SK-MEL-5 (cell line): ENCODE measurements at places on chromosomes 13 and 19.

GRCh38 chr13:113442354-113442984 is 10.8 kb downstream of the ADPRHL1 start:
- no peak for DNase-seq

- DNase-seq: no peak
Observed at GRCh38 chr13:114079601-114080536, 52.6 kb downstream of the RASA3 start.

- peak; percentile 88 for DNase-seq
Observed at GRCh38 chr13:78137404-78138142, 218.9 kb upstream of the EDNRB start.

- no peak for DNase-seq
Observed at GRCh38 chr19:15464394-15465385, at the start of gene RASAL3. RASAL3 (minus strand) TSS chr19:15464544; CDS start chr19:15464358, 186 bp downstream.

- peak; percentile 62 for DNase-seq
Observed at GRCh38 chr19:16527971-16528521, 14.2 kb downstream of the CHERP start.

- DNase-seq: no peak
Observed at GRCh38 chr19:27746691-27747380, 1466.1 kb downstream of the UQCRFS1 start.

DNA sequence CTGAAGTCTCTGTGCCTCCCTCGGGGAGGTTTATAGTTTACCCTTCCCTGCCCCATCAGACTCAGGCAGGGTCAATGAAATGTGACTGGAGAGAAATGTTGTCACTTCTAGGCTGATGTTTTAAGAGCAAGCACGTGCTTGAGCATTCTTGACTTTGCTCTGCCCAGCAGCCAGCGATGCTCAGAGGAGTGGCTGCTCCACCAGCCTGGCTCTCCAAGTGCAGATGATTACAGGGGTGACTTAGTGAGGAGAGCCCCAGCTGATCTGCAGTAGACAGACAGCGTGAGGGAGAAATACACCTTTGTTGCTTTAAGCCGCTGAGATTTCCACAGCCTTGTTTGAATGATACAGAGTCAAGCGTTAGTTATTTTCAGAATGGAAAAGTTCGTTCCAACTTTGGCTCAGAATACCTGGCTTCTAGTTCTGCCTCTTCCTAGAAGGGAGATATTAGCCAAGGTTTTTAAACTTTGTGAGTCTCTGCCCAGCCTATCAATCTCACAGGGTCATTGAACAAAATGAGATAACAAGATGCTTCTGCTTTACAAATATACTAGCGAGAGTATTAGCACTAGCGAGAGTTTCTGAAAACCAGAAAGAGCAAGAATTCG is 143.6 kb downstream of the OXGR1 start:
- no peak for DNase-seq

DNA sequence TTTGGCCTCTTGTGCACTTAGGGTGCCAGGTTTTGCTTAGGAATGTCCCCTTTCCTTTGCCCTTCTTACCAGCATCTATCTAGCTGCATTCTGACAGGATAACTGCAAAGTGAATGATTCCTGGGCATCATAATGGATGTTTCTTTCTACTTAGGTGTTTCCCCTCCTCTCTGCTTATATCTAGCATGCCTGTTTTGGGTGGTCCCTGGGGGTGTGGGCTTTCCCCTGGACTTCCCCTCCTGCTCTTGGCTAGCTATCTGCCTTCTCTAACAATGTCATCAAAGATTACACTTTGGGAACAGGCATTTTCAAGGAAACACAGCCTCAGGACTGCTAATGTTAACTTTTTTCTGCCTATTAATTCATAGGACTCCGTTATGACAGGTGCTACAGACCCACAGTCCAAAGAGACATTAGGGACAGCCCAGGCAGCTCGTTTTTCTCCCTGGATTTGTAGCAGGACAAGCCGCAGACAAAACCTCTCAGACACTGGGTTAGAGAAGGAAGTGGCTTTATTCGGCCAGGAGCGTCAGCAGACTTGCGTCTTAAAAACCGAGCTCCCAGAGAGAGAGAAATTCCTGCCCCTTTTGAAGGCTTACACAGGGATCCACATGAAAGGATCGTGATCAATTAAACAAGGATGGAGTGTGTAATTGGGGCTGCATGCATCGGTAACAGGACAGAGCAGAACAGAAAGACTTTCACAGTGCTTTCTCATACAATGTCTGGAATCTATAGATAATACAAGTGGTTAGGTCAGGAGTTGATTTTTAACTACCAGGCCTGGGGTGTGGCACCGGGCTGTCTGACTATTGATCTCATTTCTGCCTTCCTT is 17.3 kb downstream of the ZNF700 start:
- no peak for DNase-seq

GRCh38 chr13:50229960-50230661 is 214.9 kb downstream of the KCNRG start:
- DNase-seq: no peak

GRCh38 chr13:68190818-68191217 is 960.7 kb upstream of the PCDH9 start:
- DNase-seq: no peak

- no peak for DNase-seq
Observed at GRCh38 chr19:14059093-14059480, 2.8 kb downstream of the PALM3 start.

- no peak for DNase-seq
Observed at GRCh38 chr13:96988441-96988840, 5.8 kb downstream of the OXGR1 start.

- DNase-seq: no peak
Observed at GRCh38 chr19:30073152-30074000, 131.3 kb downstream of the URI1 start.

DNA sequence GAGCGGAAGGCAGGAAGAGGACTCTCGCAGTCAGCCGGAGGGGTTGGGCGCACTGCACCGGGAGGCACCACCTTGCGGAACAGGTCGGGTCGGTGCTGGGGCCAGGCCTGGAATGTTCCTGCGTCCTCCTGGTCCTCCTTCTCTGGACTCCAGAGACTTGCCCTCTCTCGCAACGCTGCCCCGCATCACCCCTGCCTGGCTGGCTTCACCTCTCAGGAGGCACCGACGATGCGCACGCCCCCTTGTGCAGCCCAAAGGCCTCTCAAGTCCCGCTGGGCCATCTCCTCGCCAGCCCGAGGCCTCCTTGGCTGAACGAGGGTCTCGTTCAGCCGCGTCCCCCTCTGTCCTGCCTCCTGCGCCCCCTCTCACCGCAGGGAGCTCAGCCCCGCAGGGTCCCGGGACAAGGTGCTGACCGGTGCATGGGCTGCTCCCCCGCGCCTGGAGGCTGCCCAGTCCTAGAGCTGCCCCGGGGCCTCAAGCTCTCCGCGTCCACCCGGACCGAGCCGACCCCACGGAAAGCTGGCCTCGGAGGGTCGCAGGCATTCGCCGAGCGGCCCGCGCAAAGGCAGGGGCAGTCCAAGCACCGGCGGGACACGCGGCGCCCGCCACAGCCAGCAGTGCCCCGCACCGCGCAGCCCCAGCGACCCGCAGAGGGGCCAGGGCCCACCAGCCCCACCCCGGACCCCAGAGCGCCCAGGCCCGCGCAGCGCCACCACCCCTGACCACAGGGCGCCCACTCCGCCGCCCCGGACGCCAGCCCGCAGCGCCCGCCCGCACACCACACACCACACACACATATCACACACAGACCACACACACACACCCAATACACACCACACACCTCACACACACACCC is 133.8 kb downstream of the CRYL1 start:
- DNase-seq: no peak

- no peak for DNase-seq
Observed at GRCh38 chr13:113383089-113383488, 19.2 kb upstream of the GRTP1 start.

- DNase-seq: peak; percentile 30
Observed at GRCh38 chr13:30615866-30616541, 1.7 kb upstream of the USPL1 start.

DNA sequence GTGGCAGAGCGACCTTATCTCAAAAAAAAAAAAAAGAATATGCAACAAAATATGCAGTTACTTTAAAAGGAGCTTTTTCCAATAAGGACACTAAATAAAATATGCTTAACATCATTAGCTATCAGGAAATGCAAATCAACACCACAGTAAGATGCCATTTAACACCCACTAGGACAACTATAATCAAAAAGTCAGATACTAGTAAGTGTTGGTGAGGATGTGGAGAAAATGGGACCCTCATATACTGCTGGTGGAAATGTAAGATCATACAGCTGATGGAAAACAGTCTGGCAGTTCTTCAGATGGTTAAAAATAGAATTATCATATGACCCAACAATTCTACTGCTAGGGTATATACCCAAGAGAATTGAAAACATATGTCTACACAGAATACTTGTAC is 24.5 kb upstream of the AKT2 start:
- DNase-seq: no peak

DNA sequence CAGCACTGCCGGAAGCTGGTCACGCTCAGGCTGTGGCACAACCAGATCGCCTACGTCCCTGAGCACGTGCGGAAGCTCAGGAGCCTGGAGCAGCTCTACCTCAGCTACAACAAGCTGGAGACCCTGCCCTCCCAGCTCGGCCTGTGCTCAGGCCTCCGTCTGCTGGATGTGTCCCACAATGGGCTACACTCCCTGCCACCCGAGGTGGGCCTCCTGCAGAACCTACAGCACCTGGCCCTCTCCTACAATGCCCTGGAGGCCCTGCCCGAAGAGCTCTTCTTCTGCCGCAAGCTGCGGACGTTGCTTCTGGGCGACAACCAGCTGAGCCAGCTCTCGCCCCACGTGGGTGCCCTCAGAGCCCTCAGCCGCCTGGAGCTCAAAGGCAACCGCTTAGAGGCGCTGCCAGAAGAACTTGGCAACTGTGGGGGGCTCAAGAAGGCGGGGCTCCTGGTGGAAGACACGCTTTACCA is 3.2 kb upstream of the MAP2K7 start:
- no peak for DNase-seq

- DNase-seq: peak; percentile 69
Observed at GRCh38 chr13:23871616-23872220, 17.5 kb downstream of the MIPEP start.

- no peak for DNase-seq
Observed at GRCh38 chr13:48578516-48579164, 45.8 kb upstream of the RCBTB2 start.

- no peak for DNase-seq
Observed at GRCh38 chr13:31056644-31057271, 104.9 kb downstream of the HSPH1 start.

GRCh38 chr19:19588546-19588945 is 29.9 kb downstream of the PBX4 start:
- no peak for DNase-seq

- DNase-seq: no peak
Observed at GRCh38 chr13:78239714-78240113, 321.1 kb upstream of the EDNRB start.

DNA sequence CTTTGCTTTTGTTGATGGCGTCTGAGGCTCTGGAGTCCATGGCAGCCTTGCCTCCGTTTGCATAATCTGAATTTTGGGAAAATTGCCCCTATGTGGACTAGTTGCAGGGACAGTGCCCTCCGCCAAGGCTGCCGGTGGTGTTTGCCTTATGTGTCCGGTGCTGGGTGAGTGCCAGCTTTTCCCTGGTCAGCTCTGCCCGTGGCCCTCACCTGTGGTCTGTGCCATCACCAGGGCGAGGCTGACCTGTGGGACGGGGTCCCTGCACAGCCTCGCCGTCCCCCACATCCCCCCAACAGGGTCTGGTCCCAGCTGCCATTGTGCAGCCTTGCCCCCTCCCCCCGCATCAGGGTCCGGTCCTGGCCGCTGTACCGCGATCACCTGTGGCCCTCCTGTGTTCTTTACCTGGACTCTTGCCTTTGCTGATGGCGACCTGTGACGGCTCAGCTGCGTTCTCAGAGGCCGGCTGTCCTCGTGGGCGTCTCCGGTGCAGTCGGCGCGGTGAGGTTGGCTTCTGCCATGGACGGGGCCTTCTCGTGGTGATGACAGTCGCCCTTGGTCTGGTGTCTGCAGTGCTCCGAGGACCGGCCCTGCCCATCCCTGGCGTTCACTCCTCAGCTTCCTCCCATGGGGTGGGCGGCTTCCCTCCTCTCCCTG is 12.6 kb downstream of the CSNK1G2 start:
- DNase-seq: no peak

- no peak for DNase-seq
Observed at GRCh38 chr13:30362869-30363268, 55.5 kb upstream of the KATNAL1 start.

GRCh38 chr13:37429976-37430375 is 168.6 kb downstream of the POSTN start:
- DNase-seq: no peak

GRCh38 chr19:2371656-2372055 is 11.6 kb downstream of the TMPRSS9 start:
- no peak for DNase-seq

GRCh38 chr13:80132741-80133601 is 208.0 kb downstream of the SPRY2 start:
- peak; percentile 80 for DNase-seq

GRCh38 chr19:7842661-7843294 is 12.8 kb downstream of the EVI5L start:
- no peak for DNase-seq

GRCh38 chr19:46890423-46891170 is 29.8 kb downstream of the ARHGAP35 start:
- DNase-seq: no peak

- DNase-seq: no peak
Observed at GRCh38 chr13:75800545-75800944, 164.4 kb downstream of the LMO7 start.

- DNase-seq: no peak
Observed at GRCh38 chr19:33234736-33235135, 9.1 kb upstream of the SLC7A10 start.

- DNase-seq: no peak
Observed at GRCh38 chr13:33480561-33480960, 195.0 kb upstream of the STARD13 start.

GRCh38 chr13:50995854-50996253 is 86.3 kb downstream of the RNASEH2B start:
- no peak for DNase-seq

- peak; percentile 28 for DNase-seq
Observed at GRCh38 chr13:113298043-113298945, 1.3 kb downstream of the LAMP1 start.

GRCh38 chr13:18212873-18213272 is 968.8 kb downstream of the TUBA3C start:
- DNase-seq: no peak

DNA sequence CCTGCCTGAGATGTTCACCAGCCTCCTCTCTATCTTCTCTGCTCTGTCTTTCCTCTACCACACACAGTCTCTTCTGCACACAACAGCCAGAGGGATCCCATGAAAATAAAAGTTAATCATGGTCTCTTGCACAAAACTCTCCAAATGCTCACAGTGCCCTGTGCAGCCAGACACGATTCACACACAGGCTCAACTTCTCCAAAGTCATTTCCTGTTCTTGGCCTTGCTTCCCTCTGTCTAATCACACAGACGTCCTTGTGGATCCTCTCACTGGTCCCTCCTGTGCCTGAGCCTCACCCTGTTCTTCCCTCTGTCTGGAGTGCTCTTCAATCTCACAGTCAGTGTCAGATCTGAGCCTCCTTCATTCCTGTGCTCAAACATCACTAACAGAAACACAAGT is 7.8 kb downstream of the SIGLEC12 start:
- no peak for DNase-seq

- no peak for DNase-seq
Observed at GRCh38 chr19:5893907-5894703, 9.5 kb downstream of the NDUFA11 start.

GRCh38 chr13:103272770-103273169 is 206.6 kb upstream of the SLC10A2 start:
- DNase-seq: no peak

GRCh38 chr13:89401264-89401675 is 1730.1 kb downstream of the SLITRK5 start:
- no peak for DNase-seq
